NCI-H446 treated with DMSO at 0.1 percent for 48 hours (cell line): ENCODE measurements at places on chromosomes 11 and 22.
A peak's percentile ranks its signal among the peaks of the same experiment; 100 is the strongest.

DNA sequence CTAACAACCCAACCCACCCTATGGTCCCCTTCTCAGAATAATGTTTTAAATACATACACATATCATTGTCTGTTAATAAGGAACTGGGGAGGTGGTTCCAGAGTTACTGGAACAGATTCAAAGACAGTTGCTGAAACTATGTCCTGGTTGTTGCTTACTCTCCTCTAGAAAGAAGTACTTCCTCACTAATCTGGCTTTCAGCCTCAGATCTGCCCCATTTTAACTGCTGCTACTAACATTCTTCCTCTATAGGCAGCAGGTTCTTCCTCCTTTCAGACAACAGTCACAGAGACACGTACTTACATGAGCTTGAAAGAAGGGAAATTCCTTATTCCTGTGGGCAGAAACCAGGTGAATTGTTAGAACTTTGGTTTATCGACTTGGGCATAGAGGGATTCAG is 8.1 kb upstream of the NEU3 start:
- no peak for DNase-seq

DNA sequence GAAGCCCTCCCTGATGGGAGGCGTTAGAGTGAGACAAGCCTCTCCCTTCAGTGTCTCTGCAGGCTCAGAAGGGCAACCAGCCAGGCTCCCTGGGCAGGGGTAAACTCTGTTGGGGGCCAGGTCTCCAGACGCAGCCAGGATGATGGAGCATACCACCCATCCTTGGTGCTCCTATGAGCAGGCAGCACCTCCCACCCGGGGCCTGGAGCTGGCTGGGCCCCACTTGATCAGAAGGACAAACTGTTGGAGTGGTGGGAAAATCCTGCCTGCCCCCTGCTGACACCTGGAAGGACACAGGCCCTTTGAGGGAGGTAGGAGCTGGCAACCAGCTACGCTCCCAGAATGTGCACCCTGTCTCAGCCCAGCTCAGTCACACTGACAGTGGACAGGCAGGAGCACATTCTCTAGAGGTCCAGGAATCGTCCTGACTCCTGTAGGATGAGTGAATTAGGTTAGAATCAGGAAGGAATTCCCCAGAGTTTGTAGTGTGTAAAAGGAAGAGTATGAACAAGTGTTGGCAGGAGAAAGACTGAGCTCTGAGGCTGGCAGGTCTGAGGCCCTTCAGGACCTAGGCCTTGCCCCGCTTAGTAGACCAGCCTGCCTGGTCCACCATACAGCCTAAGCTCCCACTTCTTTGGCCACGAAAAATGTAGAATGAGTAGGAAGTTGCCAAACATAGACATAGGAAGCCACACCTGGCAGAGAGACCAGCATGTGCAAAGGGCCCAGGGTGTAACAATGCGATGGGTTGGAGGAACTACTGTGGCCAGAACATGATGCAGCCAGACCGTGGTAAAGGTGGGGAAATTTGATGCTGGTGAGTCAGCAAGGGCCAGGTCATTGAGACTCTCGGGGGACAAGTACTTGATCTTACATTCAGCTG is 19.1 kb downstream of the ARHGEF17 start:
- DNase-seq = peak; percentile 13

DNA sequence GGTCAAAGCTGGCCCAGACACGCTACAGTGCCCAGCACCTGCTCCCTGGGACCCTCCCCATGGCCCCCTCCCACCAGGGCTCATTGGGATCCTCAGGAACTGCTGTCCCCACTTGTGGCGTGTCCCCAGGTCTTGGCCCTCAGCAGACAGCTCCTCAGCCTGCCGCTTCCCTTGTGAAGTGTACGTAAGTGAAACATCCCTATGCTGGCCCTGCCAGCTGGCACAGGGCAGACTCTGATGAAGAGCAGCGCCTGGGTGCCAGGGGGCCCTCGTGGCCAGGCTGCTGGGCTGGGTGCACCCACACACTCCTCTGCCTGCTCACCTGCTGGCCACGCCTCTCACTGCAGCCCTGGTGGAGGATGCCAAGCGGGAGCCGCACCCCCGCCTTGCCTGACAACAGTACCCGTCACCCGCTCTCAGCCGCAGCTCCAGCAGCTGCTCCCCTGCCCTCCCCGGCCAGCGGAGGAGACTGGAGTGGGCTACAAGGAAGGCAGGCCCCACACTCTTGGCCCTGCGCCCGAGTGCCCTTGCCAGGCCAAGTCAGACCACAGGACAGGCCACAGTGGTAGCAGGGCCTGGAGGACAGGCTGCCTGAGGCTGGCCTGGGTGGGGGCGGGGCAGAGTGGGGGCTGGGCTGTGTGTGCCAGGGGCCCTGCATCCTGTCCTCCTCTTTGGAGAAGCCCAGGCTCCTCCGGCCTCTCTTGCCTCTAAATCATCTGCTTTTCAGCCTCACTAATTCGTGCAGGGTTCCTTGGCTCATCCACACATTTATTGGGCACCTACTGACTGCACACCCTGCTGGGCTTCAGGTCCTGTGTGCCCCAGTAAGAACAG is 39.5 kb downstream of the IGF2 start:
- no peak for DNase-seq

DNA sequence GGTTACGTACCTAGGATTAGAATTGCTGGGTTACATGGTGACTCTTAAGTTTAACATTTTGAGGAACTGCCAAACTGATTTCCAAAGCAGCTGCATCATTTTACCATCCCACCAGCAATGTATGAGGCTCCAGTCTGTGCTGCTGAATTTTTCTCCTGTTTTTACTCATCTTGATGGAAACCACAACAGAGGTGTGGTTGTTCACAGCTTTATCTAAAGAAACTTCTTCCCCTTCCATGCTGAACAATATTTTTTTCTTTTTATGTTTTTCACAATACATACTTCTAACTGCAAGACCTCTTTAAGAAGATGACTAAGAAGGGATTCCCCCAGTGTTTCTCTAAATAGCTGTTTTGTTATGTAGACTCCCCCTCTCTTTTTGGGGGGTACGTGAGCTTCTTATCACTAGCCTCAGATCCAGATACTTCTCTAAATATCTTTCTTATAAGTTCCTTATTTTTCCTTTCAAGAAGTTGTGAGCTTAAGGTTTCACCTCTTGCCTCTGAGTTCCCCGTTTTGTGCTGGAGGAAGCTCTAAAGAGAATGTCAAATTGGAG is 24.0 kb downstream of the TCP11L1 start:
- DNase-seq = no peak

DNA sequence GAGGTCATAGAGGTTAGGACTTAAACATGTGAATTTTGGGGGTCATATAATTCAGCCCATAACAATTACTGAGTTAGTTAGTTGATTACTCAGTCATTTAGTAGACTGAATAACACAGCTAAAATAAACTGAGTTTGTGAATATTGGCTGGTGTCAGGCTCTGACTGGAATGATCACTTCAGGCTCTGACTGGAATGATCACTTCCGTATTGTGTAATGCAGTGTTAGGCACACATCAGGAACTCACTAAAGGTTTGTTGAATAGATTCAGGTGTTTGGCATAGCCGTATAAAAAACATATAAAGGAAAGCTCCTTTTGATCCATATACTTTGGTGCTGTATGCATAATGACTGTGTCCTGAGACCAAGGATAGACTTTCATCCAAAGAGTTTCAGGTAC is 610.5 kb downstream of the INSC start:
- DNase-seq = no peak

GRCh38 chr22:50083462-50084079 is 1.7 kb downstream of the MLC1 start:
- no peak for DNase-seq

DNA sequence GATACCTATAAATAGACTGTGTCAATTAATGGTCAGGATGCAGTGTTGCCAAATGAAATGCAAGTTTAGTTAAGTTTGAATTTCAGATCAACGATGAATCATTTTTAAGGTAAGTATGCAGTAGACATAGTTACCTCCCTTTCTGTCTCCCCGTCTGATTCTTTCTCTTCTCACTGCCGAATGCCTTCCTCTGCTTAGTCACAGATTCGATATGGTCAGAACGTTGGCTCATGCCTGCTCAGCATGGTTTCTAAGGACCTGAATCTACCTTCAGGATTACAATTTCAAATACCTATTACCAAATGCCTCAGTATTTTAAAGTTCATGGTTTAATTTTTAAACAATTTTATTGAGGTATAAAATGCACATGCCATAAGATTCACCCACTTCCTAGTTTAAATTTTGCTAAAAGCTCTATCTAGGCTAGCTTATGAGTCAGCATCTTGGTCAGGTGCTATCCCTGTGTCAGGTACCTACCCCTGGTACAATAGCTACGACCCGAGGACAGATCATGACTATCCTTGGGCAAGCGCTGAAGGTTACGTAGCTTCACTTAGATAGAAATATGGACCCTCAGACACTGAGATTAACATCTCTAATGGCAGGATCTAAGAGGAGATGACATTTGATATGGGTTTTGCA is 78.2 kb upstream of the SPON1 start:
- no peak for DNase-seq

DNA sequence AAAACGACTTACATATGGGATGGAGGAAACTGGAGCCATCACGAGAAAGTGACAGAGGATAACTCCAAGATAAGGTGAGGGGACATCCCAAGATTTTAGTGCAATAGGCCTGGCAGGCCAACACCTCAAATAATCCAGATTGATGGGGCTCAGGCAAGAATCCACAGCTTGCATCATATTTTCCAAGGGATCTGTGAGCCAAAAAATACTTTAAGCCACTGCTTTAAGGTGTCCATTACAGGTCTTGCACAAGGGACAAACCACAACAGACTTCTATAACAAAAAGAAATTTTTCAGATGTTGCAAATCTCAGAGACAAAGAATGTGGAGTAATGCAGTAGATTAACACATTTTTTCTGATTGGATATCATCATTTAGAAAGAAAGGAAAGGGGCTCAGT is 45.6 kb downstream of the DENND5A start:
- no peak for DNase-seq

GRCh38 chr22:23218053-23218866 is 38.0 kb downstream of the BCR start:
- no peak for DNase-seq
